ENCODE measurements at places on chromosomes 2 and 18.
A peak's percentile ranks its signal among the peaks of the same experiment; 100 is the strongest.

DNA sequence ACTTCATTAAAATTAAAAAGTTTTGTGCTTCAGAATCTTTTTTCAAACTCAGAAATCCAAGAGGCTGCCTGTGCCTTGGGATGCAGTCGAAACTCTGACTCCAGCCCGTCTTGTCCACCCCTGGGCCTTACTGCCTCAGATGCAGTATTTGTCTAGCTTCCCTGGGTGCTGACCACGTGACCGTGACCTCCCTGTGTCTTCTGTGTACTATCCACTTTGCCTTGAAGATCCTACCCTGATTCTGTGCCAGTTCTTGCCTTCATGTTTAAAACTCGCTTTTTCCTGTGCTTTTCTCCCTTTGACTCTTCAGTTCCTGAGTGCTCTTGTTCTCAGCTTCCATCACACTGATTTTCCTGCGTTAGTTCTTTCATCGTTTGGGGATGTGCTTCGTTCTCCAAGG lies 80.7 kb downstream of the ITGB1BP1 start:
- no peak for DNase-seq

GRCh38 chr2:135986507-135986906 lies 1.1 kb upstream of the DARS1 start:
- no peak for DNase-seq

GRCh38 chr2:239758279-239758877 lies 266.8 kb downstream of the NDUFA10 start:
- DNase-seq = no peak

- no peak for DNase-seq
Measured at GRCh38 chr18:3832025-3832638, 382.2 kb downstream of the TGIF1 start.

DNA sequence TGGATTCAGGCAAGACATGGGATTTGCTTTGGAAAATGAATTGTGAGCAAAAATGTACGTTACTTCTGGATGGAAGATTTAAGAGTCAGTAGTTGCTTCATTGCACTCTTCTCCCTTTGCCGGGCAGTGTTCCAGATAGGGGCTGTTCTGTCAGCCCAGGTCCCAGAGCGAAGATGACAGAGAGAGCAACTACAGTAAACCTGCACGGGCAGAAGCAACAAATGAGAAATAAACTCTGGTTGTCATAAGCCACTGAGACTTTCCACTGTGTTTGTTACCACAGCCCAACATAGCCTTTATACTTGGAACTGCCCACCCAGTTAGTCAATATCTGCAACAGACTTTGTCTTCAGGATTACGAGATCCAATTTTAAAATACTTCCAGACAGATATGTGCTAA lies 83.3 kb downstream of the CACNB4 start:
- no peak for DNase-seq

DNA sequence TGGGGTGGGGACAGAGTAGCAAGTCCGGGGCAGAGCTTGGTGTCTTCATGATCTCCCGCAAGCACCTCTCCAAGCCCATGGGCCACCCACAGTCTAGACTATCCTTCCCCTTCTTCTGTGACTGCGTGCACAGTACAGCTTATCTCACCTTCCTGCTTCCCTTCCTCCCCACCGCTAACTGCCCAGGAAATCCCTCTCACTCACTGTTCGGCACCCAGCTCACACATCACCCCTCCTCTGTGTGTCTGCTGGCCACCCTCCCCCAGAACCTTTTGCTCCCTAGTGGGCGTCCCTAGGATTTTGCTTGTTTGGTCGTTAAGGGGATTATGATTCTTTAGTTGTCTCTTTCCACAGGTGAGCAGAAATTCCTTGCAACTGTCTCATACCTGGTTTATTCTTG lies 31.5 kb upstream of the SMAD7 start:
- DNase-seq = no peak

DNA sequence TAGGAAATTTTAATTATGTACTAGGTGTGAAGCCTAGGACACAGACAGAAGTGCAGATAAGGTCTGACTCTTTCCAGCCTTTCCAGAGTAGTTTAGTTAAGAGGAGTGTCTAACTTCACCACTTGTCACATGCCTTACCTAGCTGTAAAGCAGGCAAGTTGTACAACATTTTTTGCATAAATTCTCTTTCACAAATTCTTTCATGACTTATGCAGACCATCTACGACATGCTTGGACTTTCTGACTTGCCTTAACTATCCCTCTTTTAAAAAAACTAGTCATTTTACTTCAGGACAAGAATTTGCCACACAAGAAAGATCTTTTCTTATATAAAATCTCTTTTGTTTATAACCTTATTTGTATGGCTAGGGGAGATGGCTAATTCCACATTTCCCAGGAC lies 1273.6 kb upstream of the SLC39A10 start:
- DNase-seq = no peak

GRCh38 chr2:232800166-232800565 lies 23.8 kb upstream of the KCNJ13 start:
- no peak for DNase-seq

DNA sequence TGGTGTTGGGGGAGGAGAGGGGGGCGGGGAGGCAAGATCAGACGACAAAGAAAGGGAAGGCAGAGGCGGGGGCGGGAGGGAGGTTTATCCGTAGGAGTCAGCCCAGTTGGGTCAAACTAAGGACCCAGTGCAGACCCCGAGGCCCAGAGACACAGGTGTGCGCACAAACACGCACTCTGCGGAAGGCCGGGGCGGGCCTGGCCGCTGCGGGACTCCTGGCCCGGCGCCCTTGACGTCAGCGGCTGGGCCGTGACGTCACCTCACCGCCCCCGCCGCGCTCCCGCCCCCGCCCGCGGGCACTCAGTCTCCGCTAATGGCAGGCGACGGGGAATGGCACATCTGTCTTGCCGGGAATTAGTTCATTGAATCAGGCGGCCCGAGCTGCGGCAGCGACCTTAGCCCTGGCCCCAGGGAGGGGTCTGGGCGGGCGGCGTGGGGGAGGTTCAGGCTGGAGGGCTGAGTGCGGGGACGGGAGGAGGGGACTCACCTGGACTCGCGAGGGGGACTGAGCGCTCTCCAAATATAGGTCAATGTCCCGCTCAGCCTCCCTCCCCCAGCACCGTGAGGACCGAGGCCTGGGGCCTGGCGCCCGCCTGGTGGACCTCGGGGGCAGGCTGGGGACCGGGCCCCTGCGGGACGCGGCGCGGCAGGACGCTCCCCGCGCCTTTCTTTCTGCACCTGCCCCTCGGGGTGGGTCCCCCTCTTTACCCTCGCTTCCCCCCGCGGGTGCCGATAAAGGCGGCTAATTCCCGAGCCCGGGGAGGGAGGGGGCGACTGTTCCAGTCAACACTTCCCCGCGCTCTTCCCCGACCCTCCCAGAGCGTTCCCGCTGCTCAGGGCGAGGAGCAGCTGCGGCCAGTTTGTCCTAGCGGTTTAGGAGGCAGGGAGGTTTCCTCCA lies 15.5 kb upstream of the ECEL1 start:
- no peak for DNase-seq

- DNase-seq = no peak
Measured at GRCh38 chr18:44693030-44693784, 12.5 kb downstream of the SETBP1 start.

DNA sequence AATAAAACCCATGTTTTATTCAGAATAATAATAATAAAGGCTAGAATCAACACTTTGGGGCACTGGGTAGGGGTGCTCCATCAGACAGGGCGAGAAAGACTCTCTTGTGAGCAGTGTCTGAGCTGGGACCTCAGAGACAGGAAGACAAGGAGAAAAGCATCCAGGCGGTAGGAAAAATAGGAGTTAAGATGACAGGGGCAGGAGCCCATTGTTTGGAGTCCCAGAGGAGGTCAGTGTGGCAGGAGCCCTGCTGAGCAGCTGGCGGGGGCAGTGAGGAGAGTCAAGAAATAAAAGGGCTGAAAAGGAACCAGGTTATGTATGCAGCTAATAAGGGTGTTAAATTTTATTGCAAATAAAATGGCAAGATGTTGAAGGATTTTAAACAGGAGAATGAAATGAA lies 457.4 kb downstream of the FBXO15 start:
- DNase-seq = no peak

GRCh38 chr2:240586919-240587800 lies 626 bp downstream of the CAPN10 start:
- peak; percentile 27 for DNase-seq

GRCh38 chr2:182503886-182504285 lies 77.0 kb upstream of the PDE1A start:
- DNase-seq = no peak

DNA sequence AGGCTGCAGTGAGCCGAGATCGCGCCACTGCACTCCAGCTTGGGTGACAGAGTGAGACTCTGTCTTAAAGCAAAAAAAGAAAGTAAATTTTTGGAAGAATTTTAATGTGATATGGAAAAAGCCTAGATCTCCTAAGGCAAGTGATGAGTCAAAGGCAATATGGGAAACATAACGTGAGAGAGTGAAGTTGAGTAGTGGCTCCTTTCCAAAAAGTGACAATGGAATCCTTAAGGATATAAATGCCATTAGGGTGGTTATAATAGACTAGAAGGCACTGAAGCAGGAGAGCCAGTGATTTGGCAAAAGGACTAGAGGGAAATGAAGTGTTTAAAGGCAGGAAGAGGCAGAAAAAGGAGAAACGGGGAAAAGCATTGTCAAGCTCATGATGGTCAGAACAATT lies 25.6 kb downstream of the ARHGAP28 start:
- no peak for DNase-seq

DNA sequence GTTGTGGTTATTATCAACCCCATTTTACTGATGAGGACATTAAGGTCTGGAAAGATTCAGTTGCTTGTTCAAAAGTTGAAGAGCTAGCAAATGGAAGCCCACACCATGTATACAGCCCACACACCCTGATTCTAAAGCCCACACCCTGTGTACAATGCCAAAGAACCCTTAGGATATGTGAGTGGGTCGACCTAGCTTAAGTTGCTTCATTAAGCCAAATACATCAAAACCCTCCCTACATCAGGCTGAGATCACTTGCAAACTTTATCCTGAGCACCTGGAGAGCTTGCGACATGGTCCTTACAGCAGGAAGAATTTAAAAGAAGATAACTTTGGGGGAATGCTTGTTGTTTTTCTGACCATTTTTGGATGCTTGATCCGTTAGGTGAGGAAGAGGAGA lies 435 bp upstream of the ARHGAP25 start:
- DNase-seq = no peak

DNA sequence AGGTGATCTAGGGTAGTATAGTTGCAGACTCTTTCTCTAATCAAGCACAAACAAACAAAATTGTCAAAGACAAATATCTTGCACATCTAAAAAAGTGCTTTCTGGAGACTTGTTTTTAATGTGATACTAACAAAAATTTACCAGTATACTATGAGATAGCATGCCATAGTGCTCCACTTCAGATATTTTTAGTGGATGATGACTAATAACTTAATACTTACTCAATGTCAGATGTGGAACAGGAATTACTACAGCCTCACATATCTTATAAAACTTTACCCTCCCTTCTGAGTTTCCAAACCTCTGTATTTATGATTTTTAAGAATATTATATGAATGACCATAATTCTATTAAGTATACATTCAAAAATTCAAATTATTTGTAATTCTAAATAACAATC lies 1162.0 kb upstream of the SLC39A10 start:
- DNase-seq = no peak

DNA sequence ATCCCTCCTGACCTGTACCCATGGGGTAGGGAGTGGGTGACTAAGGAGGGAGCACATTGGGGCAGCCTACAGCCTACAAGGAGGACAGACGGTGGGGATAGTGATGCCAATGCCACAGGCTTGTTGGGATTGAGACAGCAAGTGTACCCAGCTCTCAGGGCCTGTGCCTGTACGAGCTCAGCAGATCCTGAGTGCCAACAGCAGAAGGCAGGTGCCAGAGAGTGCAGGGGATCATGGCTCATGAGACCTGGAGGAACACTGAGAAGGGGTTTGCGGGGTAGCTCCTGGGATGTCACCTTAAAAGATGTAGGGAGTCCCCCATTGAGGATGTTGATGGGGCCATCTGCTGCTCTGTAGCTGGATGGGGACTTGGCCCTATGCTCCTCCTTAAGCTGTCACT lies 10.3 kb upstream of the SNED1 start:
- no peak for DNase-seq
